ENCODE measurements at places on chromosomes 12 and 14. TPM values are rescaled to one million over a fixed set of nuclear protein-coding genes. Genes with fewer than 3 reads are reported as not detected.

SOAT2 gene
- total RNA-seq: 0.07 TPM

PMCH gene
- not detected for total RNA-seq

- no peak for DNase-seq
Measured at GRCh38 chr14:77623201-77623600, 6.8 kb upstream of the SPTLC2 start.

- peak; percentile 64 for DNase-seq
Measured at GRCh38 chr12:78120866-78121560, 290.3 kb downstream of the NAV3 start.

DNA sequence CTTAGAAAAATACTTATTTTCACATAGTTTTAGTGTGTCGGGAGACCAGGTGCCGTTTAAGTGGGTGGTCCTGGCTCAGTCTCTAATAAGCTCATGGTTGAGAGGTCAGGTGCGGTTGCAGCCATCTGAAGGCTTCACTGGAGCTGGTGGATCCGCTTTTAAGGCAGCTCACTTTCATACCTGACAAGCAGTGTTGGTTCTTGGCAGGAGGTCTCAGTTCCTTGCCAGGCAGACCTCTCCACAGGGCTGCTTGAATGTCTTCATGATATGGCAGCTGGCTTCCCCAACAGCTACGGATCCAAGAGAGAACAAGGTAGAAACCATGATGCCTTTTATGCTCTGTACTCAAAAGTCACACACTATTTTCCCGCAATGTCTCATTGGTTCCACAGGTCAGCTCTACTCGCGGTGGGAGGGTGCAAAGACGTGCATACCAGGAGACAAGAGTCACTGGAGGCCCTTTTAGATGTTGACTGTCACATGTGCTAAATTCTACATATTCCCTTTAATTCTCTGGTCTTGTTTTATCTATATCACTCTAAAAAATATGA is 8.0 kb upstream of the ZDHHC17 start:
- DNase-seq: no peak

GRCh38 chr14:58954901-58955861 is 233.3 kb upstream of the DAAM1 start:
- no peak for DNase-seq
